ENCODE measurements at places on chromosomes 1 and 21. TPM values are rescaled to one million over a fixed set of nuclear protein-coding genes. Genes with fewer than 3 reads are reported as not detected.

Gene ADCY10
- under 0.01 TPM for total RNA-seq

Gene LCE1D
- not detected for total RNA-seq

Gene CD84
- total RNA-seq = not detected

Gene HEATR1
- 63.1 TPM for total RNA-seq

Gene PTGER3
- under 0.01 TPM for total RNA-seq

Gene PRRX1
- total RNA-seq = not detected

Gene NPHS2
- not detected for total RNA-seq

Gene GPATCH3
- 10.6 TPM for total RNA-seq

Gene E2F2
- 0.36 TPM for total RNA-seq

Gene LAPTM5
- under 0.01 TPM for total RNA-seq

Gene RIMKLA
- total RNA-seq = under 0.01 TPM

Gene TMEM240
- 0.71 TPM for total RNA-seq

Gene GORAB
- 5.5 TPM for total RNA-seq

Gene ZNF593
- 31.9 TPM for total RNA-seq

Gene FMN2
- total RNA-seq = not detected

Gene CYYR1
- total RNA-seq = 0.68 TPM

Gene B4GALT3
- 16.1 TPM for total RNA-seq

Gene PRAMEF11
- not detected for total RNA-seq

Gene BMP8B
- total RNA-seq = 1.0 TPM

Gene HLCS
- total RNA-seq = 29.7 TPM

Gene LCE2B
- total RNA-seq = not detected

Gene RGL1
- 0.68 TPM for total RNA-seq

Gene MTARC1
- total RNA-seq = 5.7 TPM

Gene KLF17
- total RNA-seq = not detected

Gene LRRC53
- total RNA-seq = not detected

Gene CDA
- 0.68 TPM for total RNA-seq

Gene TMEM79
- total RNA-seq = 16.1 TPM

Gene LINGO4
- total RNA-seq = not detected

Gene THEM5
- not detected for total RNA-seq

Gene FCRL5
- total RNA-seq = not detected

Gene ATP6V1G3
- total RNA-seq = not detected

Gene IFNGR2
- 55.7 TPM for total RNA-seq

Gene HCN3
- 1.1 TPM for total RNA-seq

Gene DNAJC6
- 3.8 TPM for total RNA-seq

Gene CFHR1
- total RNA-seq = not detected

Gene OR10J1
- total RNA-seq = not detected

Gene UCHL5
- 50.2 TPM for total RNA-seq

Gene MIXL1
- total RNA-seq = not detected

Gene MACO1
- 16.4 TPM for total RNA-seq

Gene ZNF678
- 5.1 TPM for total RNA-seq

Gene FMOD
- total RNA-seq = 0.28 TPM

Gene ZBTB18
- 9.9 TPM for total RNA-seq

Gene TLR5
- total RNA-seq = 7.9 TPM

Gene PLA2G4A
- total RNA-seq = 7.5 TPM

Gene SLAMF1
- not detected for total RNA-seq

Gene ZNF683
- total RNA-seq = not detected

Gene RPE65
- total RNA-seq = not detected

Measured in nasal cavity respiratory epithelium epithelial cell of viscerocranial mucosa (primary cell).